GM12892 (cell line): ENCODE measurements at places on chromosomes 4 and X.

DNA sequence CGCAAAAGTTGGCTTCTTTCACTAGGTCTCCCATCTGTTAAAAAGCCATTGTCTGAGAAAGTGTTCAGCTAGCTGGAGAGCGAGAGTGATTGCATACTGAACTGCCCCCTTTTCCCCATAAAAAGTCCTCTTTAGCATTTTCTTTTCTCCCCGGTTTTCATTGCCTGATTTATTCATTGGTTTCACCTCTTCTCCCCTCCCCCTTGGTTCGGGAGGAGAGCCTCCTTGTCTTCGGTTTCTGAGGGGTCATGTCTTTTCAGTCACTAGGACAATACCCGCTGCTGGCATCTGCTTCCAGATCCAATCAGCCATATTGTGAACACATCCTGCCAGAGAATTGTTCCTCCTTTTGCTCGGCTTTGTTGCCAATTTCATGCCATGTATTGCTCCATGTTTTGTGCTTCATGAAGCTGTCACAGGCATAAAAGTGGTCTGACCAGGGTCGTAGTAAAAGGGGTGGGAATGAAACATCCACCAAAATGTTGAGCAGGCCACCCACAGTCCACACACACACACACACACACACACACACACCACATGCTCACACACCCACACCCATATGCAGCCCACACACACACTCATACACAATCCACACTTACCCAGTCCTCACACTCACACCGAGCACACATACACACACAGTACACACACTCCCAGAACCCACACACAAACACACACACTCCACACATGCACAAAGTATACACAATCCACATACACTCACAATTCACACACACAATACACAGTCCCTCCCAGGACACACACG is 136.0 kb downstream of the NKX6-1 start:
- DNase-seq: no peak

DNA sequence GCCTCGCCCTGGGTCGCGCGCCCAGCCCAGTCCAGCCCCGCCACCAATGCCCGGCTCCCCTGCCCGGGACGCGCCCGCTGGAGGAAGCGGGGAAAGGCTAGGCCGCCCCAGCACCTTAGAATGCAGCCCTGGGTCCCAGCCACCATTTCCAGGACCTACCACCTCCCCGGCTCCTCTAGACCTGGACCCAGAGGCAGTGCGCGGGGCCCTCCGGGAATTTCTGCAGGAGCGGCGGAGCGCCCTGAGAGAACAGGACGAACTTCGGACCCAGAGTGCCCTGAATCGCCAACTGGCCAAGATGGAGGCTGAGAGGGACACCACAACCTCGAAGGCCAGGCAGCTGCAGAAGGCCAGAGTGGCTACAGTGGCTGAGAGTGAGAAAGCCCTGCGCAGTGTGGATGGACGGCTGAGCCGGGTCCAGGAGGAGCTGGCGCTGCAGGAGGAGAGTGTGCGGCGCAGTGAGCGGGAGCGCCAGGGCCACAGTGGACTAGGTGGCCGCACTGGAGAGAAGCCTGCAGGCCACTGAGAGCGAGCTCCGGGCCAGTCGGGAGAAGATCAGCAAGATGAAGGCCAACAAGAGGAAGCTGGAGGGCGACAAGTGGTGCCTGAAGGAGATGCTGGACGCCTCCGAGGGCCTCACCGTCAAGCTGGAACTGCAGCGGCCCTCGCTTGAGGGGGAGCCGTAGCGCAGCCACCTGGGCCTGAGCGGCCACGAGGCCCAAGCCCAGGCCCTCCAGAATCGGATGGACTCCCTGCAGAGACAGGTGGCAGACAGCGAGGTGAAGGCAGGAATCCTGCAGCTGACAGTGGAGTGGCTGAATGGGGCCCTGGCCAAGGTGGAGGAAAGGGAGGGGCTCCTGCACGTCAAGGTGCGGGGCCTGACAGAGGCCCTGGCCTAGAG is 15.5 kb downstream of the SMIM10L2A start:
- no peak for DNase-seq

GRCh38 chr4:13240066-13240465 is 244.1 kb downstream of the RAB28 start:
- DNase-seq: no peak

DNA sequence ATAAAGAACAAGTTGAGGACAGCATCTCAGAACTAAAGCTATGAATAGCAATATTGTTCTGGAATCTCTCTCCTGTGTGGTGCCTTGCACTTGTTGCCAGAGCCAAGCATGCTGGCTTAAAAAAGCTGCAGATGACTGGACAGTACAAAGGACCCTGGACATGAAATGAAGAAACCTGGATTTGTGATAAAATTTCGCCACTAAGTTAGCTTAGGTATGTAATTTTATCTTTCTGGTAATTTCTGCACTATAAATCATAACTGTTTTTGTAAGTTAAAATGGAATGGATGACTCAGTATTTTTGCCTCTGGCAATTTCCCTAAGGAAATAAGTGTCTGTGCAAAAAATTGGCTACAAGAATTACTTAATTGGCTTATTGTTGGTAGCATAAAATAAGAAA is 317.2 kb downstream of the CAMK2D start:
- DNase-seq: no peak

DNA sequence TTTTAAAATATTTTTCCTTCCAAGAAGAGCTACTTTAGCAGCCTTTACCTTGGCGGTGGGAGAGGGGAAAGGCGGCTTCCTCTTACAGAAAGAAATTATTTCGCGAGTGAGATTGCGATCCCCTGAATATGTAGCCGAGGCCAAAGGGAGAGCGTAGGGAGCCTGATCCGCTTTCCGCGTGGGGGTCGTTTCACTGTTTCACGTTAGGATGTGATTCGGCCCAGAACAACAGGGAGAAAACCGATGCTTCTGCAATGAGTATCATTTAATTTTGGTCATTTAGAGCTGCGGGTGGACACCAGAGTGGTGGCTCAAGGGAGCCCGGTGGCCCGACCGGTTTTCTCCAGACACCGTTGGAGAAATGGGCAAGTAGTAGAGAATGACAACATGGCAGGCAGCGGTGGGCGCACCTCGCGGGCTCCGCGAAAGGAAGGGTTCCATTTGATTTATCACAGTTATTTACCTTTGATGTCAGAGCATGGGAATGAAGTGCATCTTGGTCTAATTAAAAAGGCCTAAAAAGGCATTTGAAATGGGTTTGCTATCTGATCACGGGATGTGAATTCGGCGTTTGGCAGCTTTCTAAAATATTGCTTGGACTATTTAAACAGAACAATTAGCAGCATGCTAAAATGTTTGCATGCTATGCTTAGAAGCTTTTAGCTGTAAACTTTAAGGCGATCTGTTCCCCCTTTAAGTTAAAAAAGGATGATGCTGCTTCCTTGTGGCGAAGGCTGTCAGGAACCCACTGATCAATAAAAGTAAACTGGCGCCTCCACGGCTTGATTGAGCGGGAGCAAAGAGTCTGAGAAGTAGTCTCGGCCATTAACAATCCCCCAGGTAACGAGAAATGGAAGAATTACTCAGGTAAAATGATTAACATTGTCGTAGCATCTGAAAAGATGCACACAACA is 2.0 kb upstream of the PCDH19 start:
- no peak for DNase-seq

DNA sequence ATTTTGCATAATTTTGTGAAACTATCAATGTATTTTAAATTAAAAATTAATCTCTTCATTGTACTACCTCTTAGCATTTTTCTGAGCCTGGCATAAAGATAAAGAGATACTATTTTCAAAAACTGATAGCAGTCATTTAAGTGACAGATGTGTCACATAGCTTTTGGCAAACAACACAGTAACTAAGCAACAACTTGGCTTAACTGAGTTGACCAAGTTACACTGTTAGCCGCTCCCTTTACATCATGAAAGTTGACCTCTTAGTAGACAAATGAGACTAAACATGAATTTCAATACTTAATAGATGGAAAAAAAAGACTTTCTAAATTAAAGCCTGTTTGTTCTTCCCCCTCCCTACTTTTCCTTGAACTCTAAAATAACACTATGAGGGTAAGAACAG is 62.0 kb downstream of the ATP8A1 start:
- no peak for DNase-seq

DNA sequence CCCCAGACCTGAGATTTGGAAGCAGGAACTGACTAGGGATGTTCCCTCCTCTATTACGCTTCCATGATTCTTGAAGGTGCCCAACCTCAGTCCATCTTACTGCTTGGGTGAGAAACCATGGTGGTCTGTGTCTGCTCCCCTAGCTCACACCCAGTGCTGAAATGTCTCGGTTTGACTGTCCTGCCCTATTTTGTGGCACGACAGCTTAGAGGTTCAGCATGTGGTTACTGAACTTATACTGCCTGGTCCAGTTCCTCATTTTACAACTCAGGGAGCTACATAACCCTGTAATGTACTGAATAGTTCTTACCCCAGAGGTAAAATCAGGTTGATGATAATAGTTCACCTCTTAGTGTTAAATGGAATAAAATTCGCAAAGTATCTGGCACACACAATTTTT is 203.1 kb downstream of the RBM46 start:
- no peak for DNase-seq

GRCh38 chr4:17544831-17545234 is 29.9 kb downstream of the CLRN2 start:
- no peak for DNase-seq

DNA sequence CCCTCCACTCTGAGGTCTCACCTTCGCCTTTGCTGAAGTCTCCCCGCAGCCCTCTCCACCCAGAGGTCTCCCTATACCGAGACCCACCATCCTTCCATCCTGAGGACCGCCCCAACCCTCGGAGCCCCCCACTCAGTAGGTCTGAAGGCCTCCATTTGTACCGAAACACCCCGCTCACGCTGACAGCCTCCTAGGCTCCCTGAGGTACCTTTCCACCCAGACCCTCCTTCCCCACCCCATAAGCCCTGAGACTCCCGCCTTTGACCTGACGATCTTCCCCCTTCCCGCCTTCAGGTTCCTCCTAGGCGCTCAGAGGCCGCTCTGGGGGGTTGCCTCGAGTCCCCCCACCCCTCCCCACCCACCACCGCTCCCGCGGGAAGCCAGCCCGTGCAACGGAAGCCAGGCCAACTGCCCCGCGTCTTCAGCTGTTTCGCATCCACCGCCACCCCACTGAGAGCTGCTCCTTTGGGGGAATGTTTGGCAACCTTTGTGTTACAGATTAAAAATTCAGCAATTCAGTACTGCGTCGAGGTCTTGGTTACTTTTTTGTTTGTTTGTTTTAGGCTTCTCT is 5.0 kb downstream of the SOD3 start:
- DNase-seq: no peak

GRCh38 chr4:25420931-25421330 is 43.9 kb downstream of the ANAPC4 start:
- DNase-seq: no peak

DNA sequence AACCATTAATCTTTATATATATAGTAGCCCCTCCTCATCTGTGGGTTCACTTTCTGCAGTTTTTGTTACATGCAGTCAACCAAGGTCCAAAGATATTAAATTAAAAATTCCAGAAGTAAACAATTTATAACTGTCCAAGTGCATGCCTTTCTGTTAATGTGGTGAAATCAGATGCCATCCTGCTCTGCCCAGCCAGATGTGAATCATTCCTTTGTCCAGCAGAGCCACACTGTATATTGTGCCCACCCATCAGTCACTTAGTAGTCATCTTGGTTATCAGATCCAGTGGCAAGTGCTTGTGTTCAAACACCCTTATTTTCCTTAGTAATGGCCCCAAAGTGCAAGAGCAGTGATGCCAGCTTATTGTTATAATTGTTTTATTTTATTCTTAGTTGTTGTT is 17.2 kb upstream of the PRDM5 start:
- DNase-seq: no peak

DNA sequence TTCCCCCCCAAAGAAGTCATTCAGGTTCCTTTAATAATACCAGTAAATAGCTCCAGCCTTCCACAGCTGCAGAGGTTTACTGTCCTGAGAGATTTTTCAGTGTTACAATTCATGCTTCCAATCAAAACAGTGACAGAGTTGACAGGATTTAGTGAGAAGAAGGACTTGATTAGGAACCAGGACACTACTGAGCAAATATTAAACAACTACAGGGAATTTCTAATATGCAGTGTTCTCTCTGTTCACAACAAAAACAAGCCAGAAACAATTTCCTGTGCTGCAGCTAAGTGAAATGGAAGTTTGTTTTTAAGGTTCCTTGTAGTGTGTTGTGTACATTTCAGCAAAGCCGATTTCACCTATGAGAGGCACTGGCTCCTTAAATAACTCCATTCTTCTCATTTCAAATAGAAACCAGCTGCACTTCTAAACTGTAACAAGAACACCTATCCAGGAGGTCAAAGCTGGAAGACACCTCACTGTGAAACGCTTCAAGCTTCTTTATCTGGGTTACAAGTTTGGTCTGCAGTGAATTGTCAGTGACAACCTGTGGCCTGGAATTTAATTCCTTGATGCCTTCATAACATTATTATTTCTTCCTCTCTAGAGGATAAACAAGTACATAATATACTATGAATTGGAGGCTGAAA is 149.3 kb downstream of the RASL11B start:
- no peak for DNase-seq

DNA sequence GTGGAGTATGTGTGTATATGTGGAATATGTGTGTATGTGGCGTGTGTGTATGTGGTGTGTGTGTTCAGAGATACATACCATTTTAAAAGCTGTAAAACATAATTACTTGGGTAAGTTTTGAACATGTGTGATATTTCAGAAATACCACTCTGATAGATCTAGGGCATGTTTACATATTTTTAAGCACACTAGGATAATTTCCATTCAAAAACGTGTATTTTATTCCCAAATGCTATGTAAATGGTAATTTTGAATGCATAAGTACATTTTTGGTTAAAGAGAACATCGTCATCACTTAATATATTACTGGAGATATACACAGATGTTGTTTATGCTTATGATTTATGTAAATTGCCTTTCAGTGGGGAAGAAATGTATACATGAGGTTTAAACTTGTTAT is 34.7 kb upstream of the SHISA3 start:
- no peak for DNase-seq

- no peak for DNase-seq
Measured at GRCh38 chrX:38800981-38801845, at the start of gene MID1IP1. MID1IP1 (plus strand) TSS chrX:38801459; CDS start chrX:38804947, 3,488 bp downstream.

- no peak for DNase-seq
Measured at GRCh38 chr4:114509340-114509739, 89.3 kb upstream of the UGT8 start.

- DNase-seq: no peak
Measured at GRCh38 chr4:137310593-137311490, 221.5 kb downstream of the PCDH18 start.

GRCh38 chrX:63658920-63659319 is 126.1 kb downstream of the ARHGEF9 start:
- no peak for DNase-seq

DNA sequence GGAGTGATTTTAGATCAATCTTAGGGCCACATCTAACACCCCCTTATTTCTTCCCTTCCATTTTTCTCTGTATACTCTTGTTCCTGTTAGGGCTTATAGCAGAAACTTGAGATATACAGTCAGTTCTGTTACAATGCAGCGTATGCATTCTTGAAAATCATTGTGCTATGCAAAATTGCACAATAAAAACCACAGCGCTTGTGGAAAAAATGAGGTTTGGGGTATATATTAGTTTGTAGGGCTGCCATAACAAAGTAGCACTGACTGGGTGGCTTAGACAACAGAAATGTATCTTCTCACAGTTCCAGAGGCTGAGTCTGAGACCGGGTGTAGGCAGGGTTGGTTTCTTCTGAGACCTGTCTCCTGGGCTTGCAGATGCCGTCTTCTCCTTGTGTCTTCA is 59.0 kb downstream of the WWC2 start:
- DNase-seq: no peak
